HL-60 (cell line): ENCODE measurements at places on chromosomes 5 and 9.

DNA sequence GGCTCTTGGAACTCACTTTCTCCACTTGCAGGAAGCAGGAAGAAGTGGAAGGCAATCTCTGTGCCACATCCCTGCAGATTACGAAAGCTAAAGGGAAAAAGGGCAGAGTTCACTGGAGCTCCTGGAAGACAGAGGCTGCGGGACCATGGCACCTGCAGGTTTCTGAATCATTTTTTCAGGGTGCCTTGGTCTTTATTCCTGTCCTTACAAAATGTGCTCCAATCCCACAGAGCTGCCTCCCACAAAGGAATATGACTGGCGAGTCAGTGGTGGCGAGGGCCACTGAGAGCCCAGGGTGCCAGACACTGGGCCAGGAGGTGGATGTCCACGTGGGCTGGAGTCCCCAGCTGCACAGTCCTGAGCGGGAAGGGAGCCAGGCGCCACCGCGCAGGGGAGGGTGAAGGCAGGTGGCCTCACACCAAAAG is 183.0 kb downstream of the FANCC start:
- DNase-seq, result no peak

DNA sequence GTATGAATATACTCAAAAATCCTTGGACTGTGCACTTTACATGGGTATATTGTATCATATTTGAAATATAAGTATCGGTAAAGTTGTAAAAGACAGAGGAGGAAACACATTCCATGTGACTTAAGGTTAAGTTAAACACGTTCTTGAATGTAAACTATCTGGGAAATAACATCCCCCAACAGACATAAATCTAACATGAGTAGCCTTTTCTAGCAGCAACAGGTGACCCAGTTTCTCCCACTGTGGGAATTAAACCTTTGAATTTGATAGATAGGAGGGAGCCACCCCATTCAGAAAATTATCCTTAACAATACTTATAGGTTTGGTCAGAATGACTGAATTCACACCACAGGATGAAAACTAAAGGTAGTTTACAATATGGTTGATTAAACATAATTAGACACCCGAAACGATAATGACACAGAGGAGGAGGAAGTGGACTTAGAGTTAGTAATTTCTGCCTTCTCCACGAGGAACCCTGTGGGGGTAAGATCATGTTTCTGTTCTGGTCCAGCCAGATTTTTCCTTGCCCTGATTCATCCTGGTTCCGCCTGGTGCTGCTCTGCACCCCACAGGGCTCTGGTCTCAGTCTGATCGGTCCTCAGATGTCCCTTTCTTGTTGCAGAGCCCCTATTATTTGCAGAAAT is 84.6 kb upstream of the DNAH5 start:
- DNase-seq, result no peak

GRCh38 chr5:124630767-124631704 is 115.4 kb downstream of the ZNF608 start:
- no peak for DNase-seq

DNA sequence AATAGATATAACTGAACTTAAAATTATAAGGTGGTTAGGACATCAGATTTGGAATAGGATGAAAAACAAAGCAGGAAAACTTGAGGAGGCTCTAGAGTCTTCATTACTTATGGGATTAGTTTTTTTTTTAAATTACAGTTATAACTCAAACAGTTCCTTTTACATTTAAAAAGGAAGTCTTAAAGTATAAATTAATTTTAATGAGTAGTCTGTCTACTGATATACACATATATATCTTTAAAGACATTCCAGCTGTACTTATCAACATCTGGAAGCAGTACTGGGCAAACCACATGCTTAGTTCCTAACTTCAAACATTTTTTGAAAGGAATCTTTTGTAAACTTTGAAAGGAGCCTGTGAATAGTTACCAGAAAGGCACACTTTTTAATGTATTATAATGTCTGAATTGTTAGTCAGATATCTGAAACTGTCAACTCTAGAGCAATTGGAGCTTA is 6.0 kb downstream of the ACTBL2 start:
- no peak for DNase-seq

GRCh38 chr5:149641000-149641576 is 59.8 kb downstream of the ARHGEF37 start:
- DNase-seq, result no peak

- no peak for DNase-seq
Measured at GRCh38 chr5:156328766-156329165, 1.8 kb downstream of the SGCD start.

- no peak for DNase-seq
Measured at GRCh38 chr5:94326586-94326985, 291.8 kb downstream of the KIAA0825 start.

GRCh38 chr5:60332244-60333004 is 367.5 kb downstream of the DEPDC1B start:
- no peak for DNase-seq

GRCh38 chr5:172168311-172168710 is 19.7 kb downstream of the STK10 start:
- DNase-seq, result no peak

- DNase-seq, result no peak
Measured at GRCh38 chr5:219991-220390, 1.9 kb downstream of the SDHA start.
